ENCODE measurements at places on chromosomes 6 and 20. TPM values are rescaled to one million over a fixed set of nuclear protein-coding genes. Genes with fewer than 3 reads are reported as not detected.

RIPOR2 gene
- 22.5 TPM for total RNA-seq

TENT5A gene
- 5.5 TPM for total RNA-seq

DNA sequence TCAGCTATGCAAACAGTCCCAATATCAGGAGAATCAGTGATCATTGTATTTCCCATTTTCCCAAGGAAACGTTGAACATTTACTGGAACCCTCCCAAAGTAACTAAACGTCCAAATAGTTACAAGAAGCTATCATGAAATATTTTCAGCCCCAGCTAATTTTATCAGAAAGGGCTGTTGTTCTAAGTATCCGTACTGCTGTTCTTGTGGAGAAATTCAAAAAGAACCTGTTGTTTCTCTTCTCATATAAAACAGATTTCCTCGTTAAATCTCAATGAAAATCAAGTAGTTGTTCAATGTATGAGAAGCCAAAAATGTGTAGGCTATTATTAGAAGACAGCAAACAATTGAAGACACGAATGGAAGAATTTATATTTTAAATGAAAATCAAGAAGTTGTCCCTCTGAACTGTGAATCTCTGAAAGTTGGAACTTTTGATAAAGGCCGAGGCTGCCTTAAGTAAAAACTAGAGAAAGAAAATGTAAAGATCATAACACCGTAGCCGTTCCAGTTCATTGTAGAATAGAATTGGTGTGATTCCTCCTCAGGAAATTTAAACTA lies 107.7 kb downstream of the HFE start:
- no peak for DNase-seq

DNA sequence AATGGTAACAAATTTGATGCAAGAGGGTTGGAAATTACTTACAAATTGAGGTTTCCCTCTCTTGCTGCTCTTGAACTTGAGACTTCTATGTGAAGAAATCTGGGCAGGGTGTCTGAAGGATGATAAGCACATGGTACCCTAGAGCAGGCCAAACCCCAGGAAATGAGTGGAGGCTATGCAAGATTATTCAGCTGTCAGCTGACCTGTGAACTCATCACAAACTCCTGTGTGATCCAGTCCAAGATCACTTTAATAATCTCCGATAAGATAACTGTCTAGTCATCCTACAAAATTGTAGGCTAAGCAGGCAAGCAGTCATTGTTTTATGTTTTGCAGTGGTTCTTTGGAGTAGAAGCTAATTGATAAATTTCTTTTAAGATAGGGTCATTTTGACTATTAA lies 213.1 kb downstream of the BTBD3 start:
- DNase-seq = no peak

DNA sequence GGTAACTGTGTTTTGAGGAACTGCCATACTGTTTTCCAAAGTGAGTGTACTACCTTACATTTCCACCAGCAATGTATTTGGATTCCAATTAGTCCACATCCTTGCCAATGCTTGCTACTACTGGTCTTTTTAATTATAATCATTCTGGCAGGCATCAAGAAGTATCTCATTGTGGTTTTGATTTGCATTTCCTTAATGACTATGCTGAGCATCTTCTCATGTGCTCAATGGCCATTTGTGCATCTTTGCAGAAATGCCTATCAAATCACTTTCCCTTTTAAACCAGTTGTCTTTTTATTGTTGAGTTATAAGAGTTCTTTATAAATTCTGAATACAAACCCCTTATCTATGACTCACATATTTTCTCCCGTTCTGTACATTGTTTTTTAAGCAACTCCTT lies 75.9 kb downstream of the ATG5 start:
- DNase-seq = no peak

- DNase-seq = no peak
Observed at GRCh38 chr6:95935736-95936135, 80.0 kb upstream of the FUT9 start.

GRCh38 chr6:7169296-7169721 lies 61.5 kb downstream of the RREB1 start:
- DNase-seq = no peak

DNA sequence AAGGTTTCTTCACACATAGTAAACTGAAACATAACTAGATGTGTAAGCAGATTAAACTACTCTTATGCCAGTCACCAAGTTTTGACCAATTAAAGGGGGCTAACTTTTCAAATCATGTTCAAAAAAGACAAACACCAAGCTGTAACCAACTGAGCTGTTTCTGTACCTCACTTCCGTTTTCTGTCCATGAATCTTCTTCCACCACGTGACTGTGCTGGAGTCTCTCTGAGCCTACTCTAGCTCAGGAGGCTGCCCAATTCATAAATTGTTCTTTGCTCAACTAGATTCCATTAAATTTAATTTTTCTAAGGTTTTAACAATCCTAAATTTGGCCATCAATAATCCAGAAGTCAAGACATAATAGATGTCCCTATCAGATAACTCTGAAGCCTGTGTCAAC lies 229.4 kb downstream of the FNDC1 start:
- DNase-seq = no peak

GRCh38 chr6:147117580-147117979 lies 86.6 kb upstream of the STXBP5 start:
- DNase-seq = no peak

DNA sequence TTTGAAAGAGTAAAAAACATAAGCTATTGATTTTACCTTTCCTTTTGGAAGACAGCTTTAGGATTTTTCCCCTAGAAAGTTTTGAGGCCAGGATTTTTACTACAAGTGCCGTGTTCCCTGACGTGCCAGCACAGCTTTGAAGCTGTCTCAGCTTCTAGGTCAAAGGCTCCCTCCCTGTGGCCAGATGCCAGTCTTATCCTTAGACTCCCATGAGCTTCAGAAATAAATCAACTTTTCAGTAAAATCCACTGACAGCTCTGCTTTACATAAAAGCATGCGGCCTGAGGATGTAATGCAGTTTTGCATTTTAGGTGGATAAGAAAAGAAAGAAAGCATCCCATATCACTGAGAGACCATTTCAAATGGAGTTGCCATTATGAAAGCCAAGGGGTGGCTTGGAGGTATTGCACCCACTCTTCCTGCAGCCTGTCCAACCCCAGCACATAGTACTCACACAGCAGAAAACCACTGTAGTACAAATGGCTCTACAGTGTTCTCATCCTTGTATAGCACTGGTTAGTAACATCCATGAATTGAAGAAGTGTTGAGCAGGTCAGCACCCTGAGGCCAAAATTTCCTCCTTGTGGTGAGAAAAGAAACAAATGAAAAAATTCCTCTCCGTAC lies 15.2 kb upstream of the ATXN1 start:
- DNase-seq = peak; percentile 36

DNA sequence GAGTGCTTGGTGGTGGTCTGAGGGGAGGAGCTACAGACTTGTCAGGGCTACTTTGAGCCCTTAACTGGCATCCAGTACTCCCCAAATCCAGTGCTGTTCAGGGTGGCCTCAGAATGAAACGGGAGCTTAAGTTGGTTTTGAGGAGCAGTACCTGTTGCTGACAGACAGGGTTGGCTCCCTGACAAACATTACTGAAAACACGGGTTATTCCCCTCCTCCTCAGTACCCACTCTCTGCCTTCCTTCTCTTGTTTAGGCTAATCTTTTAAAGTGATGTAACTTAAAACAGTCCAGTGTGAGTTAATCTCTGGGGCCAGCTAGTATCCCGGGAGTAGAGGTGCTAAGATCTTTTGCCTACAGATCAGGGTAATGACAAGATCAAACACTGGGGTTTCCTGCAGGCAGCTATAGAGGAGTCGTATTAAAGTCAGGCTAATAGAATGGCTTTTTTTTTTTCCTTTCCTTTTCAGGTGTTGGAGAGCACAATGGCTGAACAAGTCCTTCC lies 3.7 kb downstream of the TNFAIP3 start:
- peak; percentile 28 for DNase-seq
